ENCODE measurements at places on chromosomes 11 and 22. TPM values are rescaled to one million over a fixed set of nuclear protein-coding genes. Genes with fewer than 3 reads are reported as not detected.

The EMID1 gene
- 0.74 TPM for total RNA-seq

The MS4A14 gene
- 0.62 TPM for total RNA-seq

The OR51A7 gene
- total RNA-seq: not detected

The GAS2 gene
- 12.3 TPM for total RNA-seq

The SEC14L6 gene
- 0.40 TPM for total RNA-seq

The TMEM191C gene
- 0.68 TPM for total RNA-seq

The ARFGAP2 gene
- 61.5 TPM for total RNA-seq

The MAJIN gene
- total RNA-seq: not detected

The SCO2 gene
- 1.4 TPM for total RNA-seq

The CARD10 gene
- total RNA-seq: 11.4 TPM

The SUSD2 gene
- total RNA-seq: 7.3 TPM

The RAB36 gene
- total RNA-seq: 1.8 TPM

The L3MBTL2 gene
- 17.5 TPM for total RNA-seq

The CELSR1 gene
- total RNA-seq: 5.7 TPM

The SCGB1D4 gene
- not detected for total RNA-seq

The RASSF10 gene
- total RNA-seq: 3.1 TPM

The ZNF70 gene
- 6.3 TPM for total RNA-seq

The MEI1 gene
- 1.3 TPM for total RNA-seq

The PDGFB gene
- total RNA-seq: 9.3 TPM

The RCN1 gene
- total RNA-seq: 37.1 TPM

The PNPLA5 gene
- total RNA-seq: not detected

The THOC5 gene
- 40.1 TPM for total RNA-seq

The CCDC89 gene
- 1.0 TPM for total RNA-seq

The PRG3 gene
- total RNA-seq: not detected

The IL17REL gene
- total RNA-seq: not detected

The HBD gene
- total RNA-seq: not detected

The P2RY6 gene
- 0.96 TPM for total RNA-seq

The CCDC73 gene
- not detected for total RNA-seq

The ESAM gene
- total RNA-seq: 43.6 TPM

The SCUBE2 gene
- 1.6 TPM for total RNA-seq

The MUC5B gene
- not detected for total RNA-seq

The TYR gene
- not detected for total RNA-seq

The UPK2 gene
- not detected for total RNA-seq

The ACRV1 gene
- total RNA-seq: not detected

The MFNG gene
- total RNA-seq: 10.7 TPM

The RIN1 gene
- 2.0 TPM for total RNA-seq

The NTM gene
- 82.5 TPM for total RNA-seq

The MS4A7 gene
- 35.5 TPM for total RNA-seq

The MUC5AC gene
- total RNA-seq: not detected

The TSGA10IP gene
- total RNA-seq: not detected

The RFPL2 gene
- not detected for total RNA-seq

The DKK3 gene
- total RNA-seq: 3,299 TPM

The SYVN1 gene
- total RNA-seq: 33.4 TPM

The MYEOV gene
- not detected for total RNA-seq

The GALNT18 gene
- 17.5 TPM for total RNA-seq

The SLC37A2 gene
- 4.6 TPM for total RNA-seq

Measured in right cardiac atrium (tissue), 5 donors.